ENCODE measurements at places on chromosomes 5 and 9. TPM values are rescaled to one million over a fixed set of nuclear protein-coding genes. Genes with fewer than 3 reads are reported as not detected.

Gene SLC1A1
- total RNA-seq: 1.2 TPM

Gene FRRS1L
- total RNA-seq: not detected

Gene MYOT
- total RNA-seq: 99.0 TPM

Gene FCN2
- not detected for total RNA-seq

Gene ANKRD34B
- total RNA-seq: not detected

Data from gastrocnemius medialis (tissue), 4 donors.